ENCODE measurements at places on chromosomes 1 and 21. TPM values are rescaled to one million over a fixed set of nuclear protein-coding genes. Genes with fewer than 3 reads are reported as not detected.

Gene S100A16
- total RNA-seq, result 59.7 TPM

Gene VSIG8
- total RNA-seq, result not detected

Gene TP73
- total RNA-seq, result not detected

Gene S100A8
- not detected for total RNA-seq

Gene DRAM2
- 51.6 TPM for total RNA-seq

Gene KCND3
- total RNA-seq, result 0.35 TPM

Gene KRTAP13-4
- not detected for total RNA-seq

Gene AJAP1
- total RNA-seq, result not detected

DNA sequence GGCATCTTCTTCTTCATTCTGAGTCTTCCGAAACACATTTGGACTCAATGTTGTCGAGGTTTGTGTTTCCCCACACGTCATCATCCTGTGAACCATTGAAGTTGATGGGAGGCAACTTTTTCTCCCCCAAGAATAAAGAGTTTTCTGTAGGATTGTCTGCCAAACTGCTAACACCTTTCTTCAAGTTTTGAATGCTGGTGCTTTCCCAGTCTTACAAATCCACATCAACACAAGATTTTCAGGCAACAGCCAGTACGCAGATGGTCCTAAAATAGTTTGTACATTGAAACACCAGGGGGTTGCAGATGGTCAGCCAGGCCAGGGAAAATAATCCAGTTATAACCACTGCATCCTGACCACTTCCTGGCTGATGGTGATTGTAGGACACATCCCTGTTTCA, 187.9 kb downstream of the DISC1 start:
- peak overlapping the region; percentile 35 for H3K27ac ChIP-seq
- H3K4me1 ChIP-seq, result peaks cover 21% of the 10 kb centered on the region
- DNase-seq, result no peak
- no peaks in the 10 kb centered on the region for H3K27me3 ChIP-seq

- no peak overlapping the region for H3K27ac ChIP-seq
- no peaks in the 10 kb centered on the region for H3K27me3 ChIP-seq
- H3K36me3 ChIP-seq, result no peaks in the 10 kb centered on the region
- DNase-seq, result no peak
- H3K4me1 ChIP-seq, result no peaks in the 10 kb centered on the region
Observed at GRCh38 chr1:104919188-104919587, 1169.5 kb downstream of the AMY1C start.

GRCh38 chr1:169126335-169126734, 19.8 kb downstream of the ATP1B1 start:
- H3K36me3 ChIP-seq, result peaks cover 90% of the 10 kb centered on the region
- H3K4me1 ChIP-seq, result peaks cover 48% of the 10 kb centered on the region
- no peak overlapping the region for H3K4me3 ChIP-seq
- no peak for DNase-seq

- H3K4me3 ChIP-seq, result no peak overlapping the region
Observed at GRCh38 chr1:1779320-1779675, 1.0 kb upstream of the NADK start.

- no peak overlapping the region for H3K27ac ChIP-seq
- H3K4me3 ChIP-seq, result peak overlapping the region; percentile 28
- no peaks in the 10 kb centered on the region for H3K36me3 ChIP-seq
- DNase-seq, result peak; percentile 5
- H3K27me3 ChIP-seq, result peaks cover 84% of the 10 kb centered on the region
Observed at GRCh38 chr1:147080671-147081394, 91.4 kb downstream of the PRKAB2 start.

DNA sequence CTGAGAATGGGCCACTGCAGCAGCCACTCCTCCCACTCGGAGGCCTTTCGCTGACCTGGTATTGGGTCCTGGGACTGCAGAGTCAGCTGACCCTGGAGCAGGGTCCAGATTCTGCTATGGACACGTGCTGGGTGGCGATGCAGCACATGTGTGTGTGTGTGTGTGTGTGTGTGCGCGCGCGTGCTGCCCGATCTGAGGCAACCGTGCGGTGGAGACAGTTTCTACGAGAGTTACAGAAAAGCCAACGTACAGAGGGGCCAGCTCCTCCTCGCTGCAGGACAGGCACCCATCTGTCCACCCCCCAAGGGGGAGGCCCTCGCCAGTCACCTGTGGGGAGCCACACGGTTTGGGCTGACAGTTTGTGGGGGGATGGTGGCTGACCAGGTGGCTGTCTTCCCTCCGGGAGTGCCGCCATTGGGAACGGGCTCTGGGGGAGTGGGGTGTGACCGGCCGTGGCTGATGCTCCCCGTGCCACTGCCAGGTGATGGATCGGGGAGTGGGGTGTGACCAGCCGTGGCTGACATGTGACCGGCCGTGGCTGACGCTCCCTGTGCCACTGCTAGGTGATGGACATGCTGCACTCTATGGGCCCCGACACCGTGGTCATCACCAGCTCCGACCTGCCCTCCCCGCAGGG, 24.0 kb downstream of the CSTB start:
- DNase-seq, result no peak
- H3K4me1 ChIP-seq, result no peaks in the 10 kb centered on the region
- H3K27ac ChIP-seq, result no peak overlapping the region
- H3K4me3 ChIP-seq, result no peak overlapping the region

GRCh38 chr1:113281550-113281949, 108.8 kb upstream of the MAGI3 start:
- no peak overlapping the region for H3K27ac ChIP-seq
- no peaks in the 10 kb centered on the region for H3K36me3 ChIP-seq
- DNase-seq, result no peak
- H3K4me3 ChIP-seq, result no peak overlapping the region
